ENCODE measurements at places on chromosomes 3 and 15. TPM values are rescaled to one million over a fixed set of nuclear protein-coding genes. Genes with fewer than 3 reads are reported as not detected.

The GUCA1C gene
- not detected for total RNA-seq

The SLC28A2 gene
- total RNA-seq, result not detected

The TMEM207 gene
- not detected for total RNA-seq

- no peak for DNase-seq
Observed at GRCh38 chr3:150773616-150774192, 10.7 kb upstream of the SIAH2 start.

DNA sequence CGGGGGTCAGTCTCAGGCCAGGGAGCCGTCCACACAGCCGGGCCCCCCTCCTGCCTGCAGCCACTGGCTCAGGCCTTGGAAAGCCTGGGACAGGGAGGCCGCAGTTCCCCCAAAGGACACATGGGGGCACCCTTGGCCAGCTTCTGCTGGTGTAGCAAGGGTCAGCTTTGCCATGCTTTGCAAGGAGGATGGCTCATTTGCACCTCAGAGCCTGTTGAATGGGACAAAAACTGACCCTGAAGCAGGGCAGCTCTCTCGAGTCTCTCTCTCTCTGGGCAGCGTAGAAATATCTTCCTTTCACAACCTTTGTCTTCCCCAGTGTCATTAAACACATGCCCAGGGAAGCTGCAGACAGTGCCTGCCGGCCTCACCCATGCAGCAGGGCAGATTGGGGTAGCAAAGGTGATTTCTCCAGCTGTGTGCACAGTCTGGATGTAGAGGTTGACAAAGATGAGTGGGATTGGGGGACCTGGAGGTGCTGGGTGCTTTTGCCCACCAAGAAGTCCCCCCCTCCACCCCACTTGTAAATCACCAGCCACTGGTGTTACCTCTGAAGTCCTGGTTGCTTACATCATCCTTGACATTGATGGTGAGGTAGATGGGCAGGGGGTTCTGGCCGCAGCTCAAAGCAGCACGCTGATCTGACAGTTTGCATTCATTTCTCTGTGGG is 17.4 kb upstream of the EHD4 start:
- DNase-seq, result peak; percentile 77

DNA sequence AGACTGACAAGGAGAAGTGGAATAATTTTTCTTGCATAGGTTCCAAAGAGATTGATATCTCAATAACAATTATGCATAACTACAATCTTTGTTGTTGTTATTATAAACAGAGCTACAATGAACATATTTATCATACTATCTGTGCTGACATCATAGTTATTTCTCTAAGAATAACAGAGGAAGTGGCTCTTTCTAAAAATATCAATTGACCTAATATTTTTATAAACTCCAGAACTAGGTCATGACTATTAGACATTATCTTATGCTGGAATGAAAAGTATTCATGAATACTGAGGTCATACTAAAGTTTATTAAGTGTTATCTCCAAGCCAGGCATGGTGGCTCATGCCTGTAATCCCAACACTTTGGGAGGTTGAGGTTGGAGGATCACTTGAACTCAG is 114.1 kb downstream of the DCLK3 start:
- no peak for DNase-seq

- DNase-seq, result no peak
Observed at GRCh38 chr3:67901681-67902080, 247.3 kb upstream of the SUCLG2 start.

DNA sequence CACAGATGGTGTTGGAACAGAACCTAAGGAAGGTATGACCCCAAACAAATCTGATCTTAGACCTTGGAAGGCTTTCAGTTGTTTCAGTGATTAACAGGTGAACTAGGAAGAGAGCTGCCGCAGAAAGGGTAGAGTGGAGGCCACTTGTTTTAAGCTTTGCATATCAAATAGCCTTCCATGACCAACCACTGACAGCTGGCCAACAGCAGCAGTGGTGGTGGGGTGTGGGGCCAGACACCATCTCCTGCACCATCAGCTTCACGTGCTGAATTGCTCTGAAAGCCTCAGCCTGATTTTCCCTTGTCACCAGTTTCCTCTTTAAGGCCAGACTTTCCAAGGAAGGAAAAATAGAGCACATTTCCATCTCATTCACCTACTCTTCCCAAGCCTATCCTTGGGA is 16.6 kb upstream of the OSBPL11 start:
- no peak for DNase-seq

DNA sequence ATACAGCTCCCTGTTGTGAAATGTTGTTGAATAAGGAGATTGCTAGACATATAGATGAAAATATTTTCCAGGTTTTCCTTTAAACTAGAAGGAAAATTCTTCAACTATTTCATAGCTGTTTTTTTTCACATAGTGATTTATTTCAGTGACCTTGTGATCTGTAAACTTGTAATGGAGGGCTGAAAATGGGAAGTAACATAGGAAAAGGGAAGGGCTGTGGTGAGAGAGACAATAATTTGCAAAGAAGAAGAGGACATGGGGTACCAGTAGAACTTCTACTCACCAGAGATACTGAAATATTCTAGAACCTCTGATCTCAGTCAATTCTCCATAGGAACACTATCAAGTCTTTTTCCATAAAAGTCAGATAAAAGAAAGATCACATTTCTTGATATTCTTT is 60.4 kb downstream of the PLS1 start:
- DNase-seq, result no peak

- DNase-seq, result peak; percentile 42
Observed at GRCh38 chr15:39583596-39584265, 2.9 kb downstream of the THBS1 start.

The NEK10 gene
- total RNA-seq, result 9.5 TPM

DNA sequence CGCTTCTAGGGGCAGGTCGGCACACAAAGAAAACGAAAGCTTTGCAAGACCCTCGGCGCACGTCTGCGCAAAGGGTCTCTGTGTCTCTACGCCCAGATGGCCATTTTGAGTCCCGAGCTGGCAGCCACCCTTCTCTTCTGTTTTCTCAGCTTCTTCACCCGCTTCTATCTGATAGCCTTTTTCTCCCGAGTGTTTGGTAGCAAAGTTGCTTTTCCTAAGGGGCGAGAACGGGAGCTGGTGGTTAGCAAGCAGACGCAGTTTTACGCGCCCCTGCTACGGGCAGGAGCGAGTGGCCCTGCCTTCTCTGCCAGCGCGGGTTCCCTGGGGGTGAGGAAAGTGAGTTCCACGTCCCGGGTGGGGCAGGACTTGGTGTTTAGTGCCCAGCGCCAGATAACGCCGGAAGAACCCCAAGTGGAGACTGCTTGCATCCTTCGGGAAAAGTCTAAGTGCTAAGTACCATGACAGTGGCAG is 2.9 kb upstream of the MKRN2 start:
- peak; percentile 64 for DNase-seq

DNA sequence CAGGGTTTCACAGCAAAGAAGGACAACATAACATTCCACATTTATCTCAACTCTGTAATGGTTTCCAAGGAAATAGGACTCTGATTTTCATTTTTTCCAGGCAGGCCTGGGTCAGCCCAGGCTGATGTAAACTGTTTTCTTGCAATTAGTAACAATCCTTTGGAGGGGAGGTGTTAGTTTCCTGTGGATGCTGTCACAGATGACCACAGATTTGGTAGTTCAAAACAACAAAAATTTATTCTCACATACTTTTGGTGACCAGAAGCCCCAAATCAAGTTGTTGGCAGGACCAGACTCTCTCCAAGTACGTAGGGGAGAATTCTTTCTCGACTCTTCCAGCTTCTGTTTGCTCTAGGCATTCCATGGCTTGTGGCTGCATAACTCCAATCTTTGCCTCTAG is 88.0 kb downstream of the EDEM1 start:
- DNase-seq, result no peak
